RKO (cell line): ENCODE measurements at places on chromosomes 3 and 15.
A peak's percentile ranks its signal among the peaks of the same experiment; 100 is the strongest.

DNA sequence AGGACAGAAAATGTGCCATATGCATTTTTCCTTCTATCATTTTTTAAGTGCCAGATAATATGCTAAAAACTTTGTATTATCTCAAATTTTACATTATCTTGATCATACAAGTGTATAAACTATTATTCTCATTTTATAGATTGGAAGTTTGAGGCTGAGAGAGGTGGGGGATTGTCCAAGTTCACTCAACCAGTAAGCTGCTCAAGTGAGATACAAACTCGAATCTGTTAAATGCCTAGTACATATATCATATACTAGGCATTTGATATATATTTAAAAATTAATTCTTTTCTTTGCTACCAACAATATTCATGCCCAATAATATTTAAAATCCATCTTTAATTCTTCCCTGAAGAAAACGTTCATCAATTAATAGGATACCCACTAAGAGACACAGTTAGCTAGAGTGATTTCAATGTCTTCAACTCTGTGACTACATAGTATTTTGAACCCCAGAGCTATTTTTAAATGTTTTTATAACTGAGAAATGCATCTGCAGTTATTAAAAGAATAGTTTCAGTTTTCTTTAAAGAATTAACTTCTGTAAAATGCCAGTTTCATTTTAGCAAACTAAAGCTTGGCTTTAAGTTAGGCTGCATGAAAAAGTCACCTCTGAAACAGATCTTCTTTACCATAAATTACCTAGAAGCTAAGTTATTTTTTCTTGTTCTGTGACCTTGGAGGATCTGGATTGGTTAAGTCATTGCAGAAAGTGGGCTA is 40.4 kb downstream of the IQCB1 start:
- no peak for DNase-seq

DNA sequence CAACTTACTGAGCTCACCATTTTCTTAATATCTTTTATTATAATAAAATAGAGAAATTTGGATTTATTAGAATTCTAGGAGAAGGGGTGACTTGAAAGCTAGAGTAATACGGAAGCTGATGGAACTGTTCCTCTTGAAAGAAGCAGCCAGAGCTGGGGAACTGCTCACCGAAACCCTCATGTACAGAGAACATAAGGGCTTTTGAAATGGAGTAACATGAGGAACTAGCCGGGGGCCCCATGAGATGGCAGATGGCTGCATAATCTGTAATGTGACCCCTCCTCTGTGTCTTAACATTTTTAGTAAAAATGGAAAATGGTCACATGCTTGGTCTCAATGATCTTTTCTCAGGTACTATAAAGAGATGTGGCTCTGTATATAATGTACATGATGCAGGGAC is 15.7 kb upstream of the DYNC1LI1 start:
- DNase-seq, result no peak

- DNase-seq, result no peak
Measured at GRCh38 chr3:177445549-177445948, 248.3 kb upstream of the TBL1XR1 start.

- no peak for DNase-seq
Measured at GRCh38 chr15:91238644-91239425, 138.8 kb downstream of the SV2B start.

DNA sequence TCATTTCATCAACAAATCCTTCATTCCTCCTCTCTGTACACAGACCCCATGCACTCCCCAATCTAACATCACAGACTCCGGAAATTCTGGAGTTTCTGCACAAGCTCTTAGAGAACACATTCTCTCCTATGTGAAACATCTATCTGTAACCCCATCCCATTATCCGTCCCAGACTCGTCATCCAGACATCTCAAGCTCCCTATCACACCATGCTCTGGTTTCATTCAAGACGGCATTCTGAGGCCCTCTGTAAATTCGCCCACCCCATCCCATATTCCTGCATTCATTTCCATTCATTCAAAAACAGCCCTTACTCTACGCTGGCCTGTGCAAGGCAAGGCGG is 575 bp downstream of the LEO1 start:
- DNase-seq, result peak; percentile 49

DNA sequence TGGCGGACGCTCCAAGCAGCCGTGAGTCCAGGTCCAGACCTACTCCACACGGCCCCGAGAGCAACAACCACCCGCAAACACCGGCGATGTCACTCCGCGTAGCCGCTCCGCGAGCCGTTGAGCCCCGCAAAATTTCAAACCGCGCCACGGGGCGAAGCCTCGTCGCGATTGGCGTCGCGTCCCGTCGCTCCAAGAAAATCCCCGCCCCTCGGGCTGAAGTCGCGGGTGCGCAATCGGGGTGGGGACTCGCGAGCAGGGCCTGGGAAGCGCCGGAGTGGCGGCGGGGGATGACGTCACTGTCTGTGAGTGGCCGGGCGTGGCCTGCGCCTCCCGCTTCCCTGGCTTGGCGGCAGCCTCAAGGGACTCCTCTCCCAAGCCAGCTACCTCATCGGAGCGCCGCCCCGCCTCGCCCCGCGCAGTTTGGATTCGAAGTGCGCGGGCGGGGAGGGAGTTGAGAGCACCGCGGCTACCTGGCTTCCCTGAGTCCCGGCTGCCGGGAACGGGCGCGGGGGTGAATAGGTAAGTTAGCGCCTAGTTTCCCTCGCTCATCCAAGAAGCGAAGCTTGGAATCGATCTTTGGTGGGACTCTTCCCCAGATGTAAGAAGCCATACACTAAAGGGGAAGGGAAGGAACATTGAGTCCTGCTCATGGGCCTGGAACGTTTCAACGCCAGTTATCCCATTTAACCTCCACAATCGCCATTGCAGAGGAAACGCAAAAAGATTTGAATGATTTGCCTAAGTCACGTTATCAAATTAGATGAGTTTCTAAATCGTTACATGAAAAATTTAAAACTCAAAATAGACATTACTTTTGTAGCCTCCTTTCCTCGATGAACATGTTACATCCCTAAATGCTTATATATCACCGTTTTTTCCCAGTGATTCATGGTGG is at the start of gene PRC1:
TSS of gene PRC1 (minus strand) at position 119 of the 895 bp plus-strand sequence. CDS start at position 1, 118 bp downstream.
- DNase-seq, result peak; percentile 98
